ENCODE measurements at places on chromosomes 1 and 21. TPM values are rescaled to one million over a fixed set of nuclear protein-coding genes. Genes with fewer than 3 reads are reported as not detected.

DNA sequence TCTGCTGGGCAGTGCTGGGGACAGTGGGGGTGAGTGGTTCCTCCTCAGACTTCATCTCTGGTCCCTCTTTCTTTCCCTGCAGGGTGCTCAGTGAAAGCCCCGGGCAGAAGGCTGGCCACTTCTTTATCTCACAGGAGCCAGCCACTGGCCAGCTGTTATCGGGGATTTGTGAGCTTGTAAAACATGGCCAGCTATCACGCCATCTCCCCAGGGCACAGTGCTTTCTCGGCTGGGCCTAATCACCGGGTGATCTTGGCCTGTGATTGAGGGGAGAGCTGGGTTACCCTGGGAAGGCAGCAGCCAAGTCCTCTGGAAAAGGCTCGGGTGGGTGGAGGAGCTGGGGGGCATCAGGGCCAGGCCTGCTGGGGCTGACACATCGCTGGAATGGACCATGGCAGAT, 83.0 kb downstream of the IGSF21 start:
- no peak for DNase-seq

GRCh38 chr1:43054961-43055360, 96.3 kb upstream of the SLC2A1 start:
- no peak for DNase-seq

DNA sequence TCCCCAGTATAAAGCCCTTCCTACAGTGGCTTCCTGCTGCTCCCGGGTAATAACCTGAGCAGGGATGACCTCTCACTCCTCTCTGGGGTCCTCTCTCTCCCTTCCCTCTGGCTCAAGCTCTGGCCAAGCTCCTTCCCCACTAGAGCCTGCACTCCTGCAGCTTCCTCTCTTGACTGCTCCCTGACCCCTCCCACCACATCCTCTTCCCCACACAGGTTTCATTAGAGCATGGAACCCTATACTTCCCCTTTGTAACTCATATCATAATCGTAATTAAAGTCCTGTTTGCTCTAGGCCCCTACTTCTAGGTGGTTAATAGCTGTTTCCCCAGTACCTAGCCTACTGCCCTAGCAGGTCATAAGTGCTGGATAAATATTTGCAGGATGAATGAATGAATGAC, 146.2 kb downstream of the C1orf21 start:
- no peak for DNase-seq

DNA sequence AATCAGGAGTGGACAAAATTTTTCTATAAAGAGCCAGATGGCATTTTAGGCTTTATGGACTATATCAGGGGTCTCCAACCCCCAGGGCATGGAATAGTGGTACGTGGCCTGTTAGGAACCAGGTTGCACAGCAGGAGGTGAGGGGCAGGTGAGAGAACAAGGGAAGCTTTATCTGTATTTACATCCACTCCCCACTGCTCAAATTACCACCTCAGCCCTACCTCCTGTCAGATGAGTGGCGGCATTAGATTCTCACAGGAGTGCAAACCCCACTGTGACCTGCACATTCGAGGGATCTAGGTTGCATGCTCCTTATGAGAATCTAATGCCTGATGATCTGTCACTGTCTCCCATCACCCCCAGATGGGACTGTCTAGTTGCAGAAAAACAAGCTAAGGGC, 13.9 kb downstream of the PHTF1 start:
- DNase-seq: no peak

SAMD11 gene
- 40.9 TPM for total RNA-seq

HSF2BP gene
- 4.8 TPM for total RNA-seq

CCDC30 gene
- 0.65 TPM for total RNA-seq
